Tibial nerve (tissue), 4 donors: ENCODE measurements at places on chromosomes 16 and 17.

DNA sequence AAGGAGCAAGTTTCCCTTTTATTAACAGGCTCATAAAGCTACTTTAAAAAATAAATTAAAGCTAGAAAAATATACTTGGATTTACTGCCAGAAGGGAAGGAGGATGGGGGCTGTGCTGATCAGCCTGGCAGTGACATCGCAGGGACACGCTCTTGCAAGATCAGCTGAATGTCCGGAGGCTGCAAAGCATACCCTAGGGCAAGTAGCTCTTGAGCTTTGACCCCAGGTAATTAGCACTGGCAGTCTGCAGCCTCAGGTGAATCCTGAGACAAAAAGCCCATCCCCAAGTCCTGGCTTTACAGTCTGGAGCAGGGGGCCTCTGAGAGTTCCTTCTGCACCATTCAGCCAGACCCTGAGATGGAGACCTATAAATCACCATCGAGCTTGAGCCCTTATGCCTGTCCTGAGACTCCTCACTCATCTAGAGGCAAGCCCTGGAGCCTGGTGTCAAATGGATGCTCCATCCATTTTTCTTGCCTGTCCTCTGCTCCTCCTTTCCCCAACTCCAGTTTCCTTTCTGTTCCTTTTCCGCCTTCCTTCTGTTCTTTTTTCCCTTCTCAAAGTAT is 131.7 kb downstream of the TMEM114 start:
- no peak for DNase-seq

GRCh38 chr16:26493751-26494150 is 573.0 kb upstream of the C16orf82 start:
- DNase-seq = no peak

GRCh38 chr17:31008374-31009041 is 37.7 kb downstream of the RNF135 start:
- DNase-seq = peak; percentile 26

GRCh38 chr17:65627891-65628643 is 66.6 kb upstream of the AXIN2 start:
- DNase-seq = no peak

- DNase-seq = no peak
Measured at GRCh38 chr17:11935734-11936406, 61.4 kb downstream of the ZNF18 start.

GRCh38 chr16:53131050-53131362 is 76.2 kb downstream of the CHD9 start:
- DNase-seq = no peak

- DNase-seq = no peak
Measured at GRCh38 chr17:81249223-81250040, 10.3 kb downstream of the NDUFAF8 start.
